Activated CD8-positive, alpha-beta T cell treated with anti-CD3 and anti-CD28 coated beads for 36 hours (primary cell): ENCODE measurements at places on chromosomes 3 and 15. TPM values are rescaled to one million over a fixed set of nuclear protein-coding genes. Genes with fewer than 3 reads are reported as not detected.

DNA sequence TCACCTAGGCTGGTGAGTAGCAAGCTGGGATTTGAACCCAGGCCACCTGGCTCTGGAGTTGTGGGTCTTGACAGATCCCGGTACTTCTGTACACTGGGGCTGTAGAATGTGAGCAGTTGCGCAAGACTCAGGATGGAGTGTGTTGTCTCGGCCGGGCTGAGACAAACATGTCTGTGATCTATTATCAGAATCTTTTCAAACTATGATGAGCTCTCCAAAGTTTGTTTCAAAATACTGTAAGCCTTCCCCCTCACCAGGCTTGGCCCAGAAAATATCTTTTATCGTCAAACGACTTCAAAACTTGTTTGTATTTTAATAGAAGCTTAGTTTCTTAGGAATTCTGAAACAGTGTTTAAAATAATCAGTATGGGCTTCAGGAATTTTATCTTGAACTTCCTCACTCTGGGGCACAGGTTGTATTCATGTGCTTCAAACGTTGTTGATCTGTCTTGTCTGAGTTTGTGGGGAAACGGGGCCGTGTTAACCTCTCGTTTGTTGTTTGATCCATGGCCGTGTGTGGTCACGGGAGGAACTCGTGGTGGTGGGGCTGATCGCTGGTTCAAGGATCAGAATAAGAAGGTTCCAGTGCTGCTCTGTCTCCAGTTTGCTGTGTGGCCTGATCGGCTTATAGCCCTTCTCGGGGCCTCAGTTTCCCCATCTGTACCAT, 40.3 kb upstream of the TFRC start:
- H3K36me3 ChIP-seq, result no peaks in the 10 kb centered on the region
- no peak overlapping the region for H3K27ac ChIP-seq
- no peak overlapping the region for H3K4me3 ChIP-seq
- H3K27me3 ChIP-seq, result no peaks in the 10 kb centered on the region

The MYRIP gene
- not detected for total RNA-seq

The TM4SF18 gene
- total RNA-seq, result not detected

The FRMD4B gene
- total RNA-seq, result 11.8 TPM

The C3orf22 gene
- not detected for total RNA-seq

GRCh38 chr15:88876573-88876972, 18.8 kb downstream of the HAPLN3 start:
- H3K27me3 ChIP-seq, result no peaks in the 10 kb centered on the region
- H3K4me1 ChIP-seq, result no peaks in the 10 kb centered on the region
- DNase-seq, result no peak
- H3K4me3 ChIP-seq, result no peak overlapping the region
- no peak overlapping the region for H3K27ac ChIP-seq
- H3K36me3 ChIP-seq, result peaks cover 25% of the 10 kb centered on the region

DNA sequence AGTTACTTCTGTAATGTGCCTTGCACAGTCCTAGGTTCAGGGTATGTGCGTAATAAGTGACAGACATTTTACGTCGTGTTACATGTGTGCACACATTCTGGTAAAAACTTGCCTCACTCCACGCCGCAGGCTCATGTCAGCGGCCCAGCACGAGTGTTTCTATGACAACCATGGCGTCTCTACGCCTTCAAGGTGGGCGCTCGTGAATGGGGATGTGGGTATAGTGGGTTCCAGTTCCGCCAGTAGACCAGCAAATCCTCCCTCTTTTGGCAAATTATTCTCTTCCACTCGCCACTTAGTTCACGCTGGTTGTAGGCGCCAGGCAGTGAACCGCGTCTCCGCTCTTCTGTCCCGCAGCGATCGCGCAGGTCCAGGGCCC, 40.3 kb downstream of the CHST14 start:
- H3K36me3 ChIP-seq, result no peaks in the 10 kb centered on the region
- H3K27me3 ChIP-seq, result peaks cover 58% of the 10 kb centered on the region
- peak overlapping the region; percentile 67 for H3K4me3 ChIP-seq
